ENCODE measurements at places on chromosomes 3 and 15.

GRCh38 chr15:62301993-62302675, 137.0 kb upstream of the C2CD4B start:
- DNase-seq, result no peak

GRCh38 chr3:122349171-122349570, 24.1 kb downstream of the CSTA start:
- no peak for DNase-seq

DNA sequence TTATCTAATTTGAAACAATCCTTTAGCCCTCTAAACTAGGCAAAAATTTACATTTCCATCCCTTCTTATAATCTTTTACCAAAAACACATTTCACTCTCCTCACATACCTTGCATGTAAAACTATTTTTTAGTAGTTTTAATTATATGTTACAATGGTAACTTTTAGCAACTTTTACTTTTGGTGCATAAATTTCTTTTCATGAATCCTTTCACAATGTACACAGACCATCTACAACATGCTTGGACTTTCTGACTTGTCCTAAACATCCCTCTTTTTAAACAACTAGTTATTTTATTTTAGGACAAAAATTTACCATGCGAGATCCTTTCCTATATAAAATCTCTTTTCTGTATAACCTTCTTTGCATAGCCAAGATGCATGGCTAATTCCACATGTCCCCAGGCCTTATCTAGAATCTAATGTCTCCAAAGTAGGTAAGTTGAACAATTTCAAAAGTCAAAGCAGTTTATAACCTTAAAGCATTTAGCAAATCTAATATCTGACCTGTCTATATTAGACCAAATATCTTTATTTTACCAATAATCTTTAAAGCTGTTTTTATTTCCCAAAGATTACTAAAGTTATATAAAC, 14.4 kb upstream of the ALDH1L1 start:
- no peak for DNase-seq

DNA sequence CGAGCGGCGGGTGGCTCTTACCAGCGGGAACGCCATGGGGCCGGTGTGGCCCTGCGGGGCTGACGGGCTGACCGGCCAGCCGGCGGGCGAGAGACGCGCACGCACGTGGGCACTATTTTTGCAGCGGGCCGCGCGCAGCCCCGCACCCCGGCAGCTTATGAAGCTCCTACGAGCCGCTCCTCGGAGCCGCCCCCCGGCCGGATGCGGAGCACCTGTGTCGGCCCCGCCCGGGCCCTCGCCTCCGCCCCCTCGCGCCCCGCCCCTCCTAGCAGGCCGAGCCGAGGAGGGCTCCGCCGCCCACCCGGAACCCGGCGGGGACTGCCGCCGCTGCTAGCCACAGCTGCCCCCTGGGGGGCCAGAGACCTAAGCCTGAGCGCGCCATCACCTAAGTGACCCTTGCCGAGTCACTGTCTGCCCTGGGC, 683 bp upstream of the CPEB1 start:
- DNase-seq, result no peak

DNA sequence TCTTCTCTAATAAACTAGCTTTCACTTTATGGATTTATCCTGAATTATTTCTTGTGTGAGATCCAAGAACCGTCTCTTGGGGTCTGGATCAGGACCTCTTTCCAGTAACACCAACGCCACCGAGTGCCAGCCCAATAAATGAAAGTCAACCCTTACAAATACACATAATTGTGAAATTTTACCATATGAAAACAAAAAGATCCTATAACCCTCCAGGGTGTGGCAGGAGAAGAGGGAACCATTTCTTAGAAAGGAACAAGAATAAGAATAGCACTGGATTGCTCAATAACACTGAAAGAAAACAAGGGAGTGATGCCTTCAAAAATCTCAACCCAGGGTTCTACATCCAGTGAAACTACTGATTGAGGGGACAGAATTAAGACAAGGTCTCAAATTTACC, 51.6 kb upstream of the ACKR4 start:
- DNase-seq, result no peak

- no peak for DNase-seq
Measured at GRCh38 chr3:139198929-139199328, 144.9 kb upstream of the MRPS22 start.

GRCh38 chr15:100834731-100835130, 44.9 kb upstream of the ALDH1A3 start:
- no peak for DNase-seq

DNA sequence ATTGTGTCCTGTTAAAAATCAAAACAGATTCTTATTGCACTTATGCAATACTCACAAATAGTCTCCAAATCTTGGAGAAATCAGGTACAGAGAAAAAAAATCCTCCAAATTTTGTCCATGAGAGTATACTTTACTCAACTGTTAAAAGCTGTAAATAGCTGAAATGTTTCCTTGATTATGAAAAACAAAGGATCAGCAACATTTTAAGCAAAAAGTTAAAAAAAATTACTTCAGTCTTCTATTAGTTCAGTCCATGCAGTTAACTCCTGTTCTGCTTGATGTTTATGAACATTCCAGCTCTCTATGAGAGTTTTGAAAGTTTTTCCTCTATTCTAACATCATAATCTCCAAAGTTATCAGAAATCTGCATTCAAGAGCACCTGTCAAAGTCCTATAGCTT, 22.8 kb upstream of the ZNF80 start:
- no peak for DNase-seq

GRCh38 chr3:33025648-33026178, 71.2 kb downstream of the GLB1 start:
- DNase-seq, result no peak

DNA sequence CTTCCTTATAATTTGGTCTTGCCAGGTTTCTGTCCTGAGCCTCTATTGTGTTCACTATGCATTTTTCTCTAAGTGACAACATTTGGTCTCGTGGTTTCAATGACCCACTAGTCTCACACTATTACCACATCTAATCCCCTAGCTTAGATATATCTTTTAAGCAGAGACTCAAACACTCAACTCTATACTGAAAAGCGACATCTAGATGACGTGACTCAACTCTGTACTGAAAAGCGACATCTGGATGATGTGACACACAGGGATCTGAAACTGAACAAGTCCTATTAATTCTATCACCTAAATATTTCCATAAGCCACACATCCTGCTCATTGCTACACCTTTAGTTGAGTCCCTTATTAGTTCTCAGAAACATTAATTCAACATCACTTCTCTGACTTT, 141.7 kb upstream of the MBNL1 start:
- no peak for DNase-seq

DNA sequence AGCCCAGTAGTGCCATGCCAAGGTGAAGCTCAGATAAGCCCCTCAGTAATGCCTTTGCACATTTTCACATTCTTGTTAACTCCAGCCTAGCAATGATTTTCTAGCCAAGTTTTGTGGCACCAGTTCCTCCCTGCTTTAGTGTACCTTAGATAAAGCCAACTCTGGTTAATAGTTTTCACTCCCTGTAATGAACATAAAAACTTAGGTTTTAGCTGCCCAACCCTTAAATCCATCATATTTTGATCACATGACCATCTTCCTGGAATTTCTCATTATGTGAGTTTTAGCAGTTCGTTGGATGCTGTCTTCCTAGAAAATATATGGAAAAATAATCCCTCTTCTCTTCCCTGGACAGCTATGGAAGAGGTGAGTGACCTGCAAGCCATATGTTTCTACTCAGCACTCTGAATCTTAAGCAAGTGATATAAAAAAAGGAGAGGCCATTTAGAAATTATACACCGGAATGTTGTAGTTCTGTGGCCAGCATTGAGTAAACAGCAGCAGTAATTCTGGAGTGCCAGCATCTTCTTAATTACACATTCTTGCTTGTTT, 62.2 kb upstream of the P2RY1 start:
- DNase-seq, result no peak

DNA sequence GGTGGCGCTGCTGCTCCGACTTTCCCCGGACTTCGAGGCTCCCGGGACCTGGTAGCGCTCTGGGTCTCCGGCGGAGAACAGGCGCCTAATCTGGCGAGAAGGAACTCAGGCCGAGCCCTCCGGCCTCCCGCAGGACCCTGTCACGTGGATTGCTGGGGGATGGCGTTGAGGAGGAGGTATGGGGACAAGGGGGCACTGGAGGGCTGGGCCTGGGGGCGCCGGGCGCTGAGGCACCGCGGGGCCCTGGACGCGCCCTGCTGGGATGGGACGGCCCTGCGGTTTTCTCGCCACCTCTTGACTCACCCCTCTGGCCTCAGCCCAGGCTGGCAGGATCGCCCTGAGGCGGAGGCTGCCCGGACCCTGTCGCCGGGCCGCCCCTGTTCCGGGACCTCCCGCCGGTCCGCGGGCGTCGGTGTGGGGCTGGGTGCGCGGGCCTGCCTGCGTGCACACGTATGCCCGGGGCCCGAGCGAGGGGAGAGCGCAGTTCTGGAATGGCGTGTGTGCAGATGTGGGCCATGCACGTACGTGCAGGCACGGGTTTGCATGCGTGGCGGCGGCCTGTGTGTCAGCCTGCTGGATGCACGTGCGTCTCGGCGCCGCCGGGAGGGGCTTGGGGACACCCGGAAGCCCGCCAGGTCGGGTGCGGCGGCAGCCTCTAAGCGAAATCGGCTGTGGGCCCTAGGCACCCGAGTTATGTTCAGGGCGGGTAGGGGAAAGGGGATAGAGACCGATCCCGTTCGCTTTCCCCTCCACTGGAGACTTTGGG, 752 bp downstream of the C15orf39 start:
- DNase-seq, result peak; percentile 18

DNA sequence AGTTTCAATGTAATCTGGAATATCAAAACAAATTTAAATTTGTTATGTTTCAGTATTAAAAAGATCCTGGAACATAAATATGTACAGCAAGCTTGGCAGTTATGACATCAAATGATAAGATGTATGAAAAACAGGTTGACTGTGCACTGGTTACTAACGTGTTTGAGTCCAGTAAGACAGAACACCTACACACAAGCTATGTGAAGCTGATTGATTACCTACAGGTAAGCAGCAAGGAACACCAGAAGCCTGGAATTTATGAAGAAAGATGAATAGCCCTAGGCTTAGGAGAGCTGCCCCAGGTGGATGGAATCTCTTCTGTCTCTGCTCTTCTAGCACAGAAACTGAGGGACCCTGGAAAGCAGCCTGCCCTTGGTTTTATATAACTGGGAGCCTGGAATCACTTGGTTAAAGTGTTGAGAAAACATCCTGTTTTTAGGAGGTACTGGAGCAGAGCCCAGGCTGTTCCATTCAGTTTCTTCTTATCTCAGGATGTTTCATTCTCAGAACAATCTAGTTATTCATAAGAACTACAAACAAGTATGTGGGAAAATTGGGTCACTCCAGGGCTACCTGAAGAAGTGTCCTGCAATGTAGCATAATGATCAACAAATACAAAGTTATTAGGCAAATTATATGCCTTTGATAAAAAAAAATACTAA, 36.3 kb downstream of the SLITRK3 start:
- DNase-seq, result no peak

GRCh38 chr15:36254426-36254825, 325.0 kb upstream of the CDIN1 start:
- DNase-seq, result no peak

DNA sequence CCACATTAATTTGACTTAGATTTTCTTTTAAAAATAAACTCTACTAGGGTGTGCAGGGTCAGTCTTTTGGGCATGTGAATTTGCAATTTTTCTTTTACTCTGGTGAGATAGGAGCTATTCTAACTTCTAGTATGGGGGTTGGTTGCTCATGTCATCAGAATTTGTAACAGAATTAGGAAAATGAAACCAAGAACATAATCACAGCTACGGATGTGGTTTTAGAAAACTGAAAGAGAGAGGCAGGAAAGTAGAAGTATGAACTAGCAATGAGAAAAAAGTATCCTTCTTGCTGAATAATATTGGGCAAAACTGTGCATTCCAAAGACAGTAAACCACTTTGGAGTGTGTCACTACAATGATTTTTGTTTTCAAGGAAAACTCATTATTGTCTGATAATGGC, 43.3 kb downstream of the ADPGK start:
- no peak for DNase-seq

DNA sequence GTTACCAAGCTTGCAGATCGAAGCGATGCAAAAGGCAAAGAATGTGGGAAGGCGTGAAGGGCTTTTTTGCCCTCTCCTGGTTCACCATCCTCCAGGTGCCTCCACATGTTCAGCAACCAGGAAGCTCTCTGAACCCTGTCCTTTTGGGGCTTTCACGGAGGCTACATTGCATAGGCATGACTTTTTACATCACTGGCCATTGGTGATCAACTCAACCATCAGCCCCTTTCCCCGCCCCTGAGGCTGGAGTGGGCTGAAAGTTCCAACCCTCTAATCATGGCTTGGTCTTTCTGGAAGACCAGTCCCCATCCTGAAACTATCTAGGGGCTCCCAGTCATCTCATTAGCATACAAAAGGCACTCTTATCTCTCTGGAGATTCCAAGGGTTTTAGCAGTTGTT, 52.6 kb downstream of the UACA start:
- DNase-seq, result no peak

DNA sequence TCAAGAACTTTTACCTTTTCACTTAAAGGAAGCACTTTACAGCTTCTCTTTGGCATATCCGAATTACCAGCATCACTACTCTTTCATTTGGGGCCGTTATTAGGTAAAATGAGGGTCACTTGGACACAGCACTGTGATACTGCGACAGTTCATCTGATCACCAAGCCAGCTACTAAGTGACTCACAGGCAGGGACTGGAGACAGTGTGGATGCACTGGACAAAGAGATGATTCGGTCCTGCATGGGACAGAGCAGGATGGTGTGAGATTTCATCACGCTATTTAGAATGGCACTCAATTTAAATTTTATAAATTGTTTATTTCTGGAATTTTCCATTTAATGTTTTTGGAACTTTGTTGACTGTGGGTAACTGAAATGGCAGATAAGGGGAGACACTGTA, 166.9 kb upstream of the IL12A start:
- DNase-seq, result no peak

GRCh38 chr3:25665315-25666280, 891 bp upstream of the TOP2B start:
- no peak for DNase-seq

DNA sequence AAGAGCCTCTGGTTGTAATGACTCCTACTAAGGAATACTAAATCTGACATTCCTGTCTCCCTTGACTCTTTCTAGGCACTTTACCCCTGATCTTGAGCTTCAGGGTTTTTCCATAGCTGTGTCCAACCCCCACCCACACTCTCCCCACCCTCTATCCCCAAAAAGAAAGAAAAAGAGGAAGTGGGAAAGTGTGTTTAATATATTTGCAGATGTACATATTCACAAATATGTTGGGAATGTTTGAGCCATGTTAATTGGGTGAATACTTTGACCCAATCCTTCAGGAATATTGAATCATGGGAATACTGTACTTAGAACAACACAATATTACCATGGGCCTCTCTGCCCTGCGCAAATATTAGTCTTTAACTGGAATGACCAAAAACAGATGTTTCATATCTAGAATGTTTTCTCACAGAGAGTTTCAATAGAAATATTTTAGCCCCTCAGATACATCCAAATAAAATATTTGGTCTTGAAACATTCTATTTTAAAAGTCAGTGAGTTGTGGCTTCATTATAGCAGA, 19.8 kb upstream of the PFN2 start:
- DNase-seq, result no peak

DNA sequence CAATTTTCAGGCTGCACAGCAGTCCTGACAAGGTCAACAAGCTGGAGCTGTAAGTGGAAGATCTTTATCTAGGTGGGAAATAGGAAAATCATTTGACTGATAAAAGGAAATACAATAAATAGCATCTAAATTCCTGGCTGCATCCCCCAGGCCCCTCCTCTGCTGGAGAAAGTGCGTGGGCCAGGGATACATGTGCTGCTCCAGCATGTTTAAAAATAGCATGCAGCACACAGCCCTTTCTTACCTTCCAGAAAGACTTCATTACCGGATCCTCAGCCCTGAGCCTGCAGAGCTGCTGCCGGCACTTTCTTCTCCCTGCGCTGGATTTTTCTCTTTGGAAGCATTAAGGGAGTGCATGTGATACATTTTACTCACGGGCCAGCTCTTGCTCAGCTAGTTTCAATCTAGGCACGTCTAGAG, 77.3 kb downstream of the HMG20A start:
- no peak for DNase-seq

Data from NCI-H510A treated with DMSO at 0.1 percent for 48 hours (cell line).